ENCODE measurements at places on chromosomes 2 and 18. TPM values are rescaled to one million over a fixed set of nuclear protein-coding genes. Genes with fewer than 3 reads are reported as not detected.

DNA sequence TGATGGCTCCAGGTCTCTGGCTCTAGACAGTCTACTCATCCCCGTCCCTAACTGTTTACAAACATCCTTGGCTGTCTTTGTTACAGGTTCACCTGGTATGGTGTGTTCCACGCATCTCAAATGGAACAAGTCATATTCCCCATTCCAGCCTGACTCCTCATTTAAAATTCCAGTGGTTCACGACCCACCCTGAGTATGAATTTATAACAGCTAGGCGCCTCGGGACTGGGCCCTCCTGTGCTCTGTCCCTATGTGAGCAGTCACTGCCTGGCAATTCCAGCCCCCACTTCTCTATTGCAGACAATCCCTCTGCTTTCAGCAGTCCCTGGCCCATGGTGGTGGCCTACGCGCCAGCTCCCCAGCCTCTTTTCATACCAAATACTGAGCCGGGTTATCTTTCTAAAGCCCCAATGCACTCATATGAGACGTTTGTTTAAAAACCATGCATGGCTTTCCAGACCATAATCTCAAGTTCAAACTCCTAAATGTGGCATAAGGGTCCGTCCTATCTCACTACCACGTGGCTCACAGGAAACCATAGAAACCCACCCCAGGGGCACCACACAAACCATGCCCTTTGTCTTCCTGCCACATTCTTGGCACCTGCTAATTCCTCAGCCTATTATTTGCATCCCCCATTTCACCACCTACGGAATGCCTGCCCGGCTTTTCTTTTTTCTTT is 1.6 kb downstream of the SERPINB8 start:
- no peak for ATAC-seq

DNA sequence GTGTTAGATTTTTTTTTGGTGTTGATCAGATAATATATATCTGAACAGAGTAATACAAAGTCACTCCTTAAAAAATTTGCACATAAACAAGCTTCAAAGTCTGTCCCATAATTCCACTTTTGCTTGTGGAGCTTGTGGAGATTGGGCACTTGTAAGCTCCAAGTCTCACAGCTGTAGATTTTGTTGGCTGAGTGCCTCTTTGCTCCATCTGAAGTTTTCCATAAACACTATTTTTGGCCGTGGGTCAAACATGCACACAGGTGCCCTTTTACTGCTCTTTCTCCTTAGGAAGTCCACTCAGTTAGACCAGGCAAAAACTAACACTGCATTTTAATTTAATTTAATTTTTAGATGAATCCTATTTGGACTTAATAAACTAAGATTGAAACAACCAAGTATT is 3.6 kb upstream of the KCNJ13 start:
- no peak for ATAC-seq

DNA sequence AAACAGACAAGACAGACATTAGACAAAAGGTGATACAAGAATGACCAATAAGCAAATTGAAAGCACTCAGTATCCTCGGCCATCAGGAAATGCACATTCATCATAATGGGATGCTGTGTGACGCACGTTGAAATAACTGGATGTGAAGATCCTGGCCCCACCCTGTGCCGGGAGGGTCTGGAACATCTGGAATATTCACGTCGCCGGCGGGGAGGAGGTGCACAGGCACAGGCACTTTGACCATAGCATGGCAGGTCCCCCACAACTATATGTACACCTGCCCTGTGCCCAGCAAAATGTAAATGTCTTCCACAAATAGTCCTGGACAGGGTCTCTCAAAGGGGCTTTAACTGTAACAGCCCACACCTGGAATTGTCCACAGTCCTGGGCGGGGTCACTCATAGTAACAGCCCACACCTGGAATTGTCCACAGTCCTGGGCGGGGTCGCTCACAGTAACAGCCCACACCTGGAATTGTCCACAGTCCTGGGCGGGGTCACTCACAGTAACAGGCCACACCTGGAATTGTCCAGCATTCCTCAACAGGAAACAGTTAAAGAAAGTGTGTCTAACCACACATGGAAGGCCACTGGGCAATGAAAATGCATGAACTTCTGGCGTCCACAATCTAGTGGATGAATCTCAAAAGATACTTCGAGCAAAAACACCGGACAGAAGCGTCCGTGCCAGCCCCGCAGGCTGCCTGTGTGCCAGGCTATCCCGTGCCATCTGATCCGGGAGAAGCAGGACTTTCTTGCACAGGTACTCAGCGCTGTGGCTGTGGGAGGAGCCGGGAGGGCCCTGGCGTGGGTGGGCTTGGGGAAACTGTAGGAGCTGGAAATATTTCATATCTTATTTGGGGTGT is 113.4 kb downstream of the RTP5 start:
- no peak for ATAC-seq

GRCh38 chr18:32930695-32931301 is 158.0 kb upstream of the KLHL14 start:
- ATAC-seq: peak; percentile 34

DNA sequence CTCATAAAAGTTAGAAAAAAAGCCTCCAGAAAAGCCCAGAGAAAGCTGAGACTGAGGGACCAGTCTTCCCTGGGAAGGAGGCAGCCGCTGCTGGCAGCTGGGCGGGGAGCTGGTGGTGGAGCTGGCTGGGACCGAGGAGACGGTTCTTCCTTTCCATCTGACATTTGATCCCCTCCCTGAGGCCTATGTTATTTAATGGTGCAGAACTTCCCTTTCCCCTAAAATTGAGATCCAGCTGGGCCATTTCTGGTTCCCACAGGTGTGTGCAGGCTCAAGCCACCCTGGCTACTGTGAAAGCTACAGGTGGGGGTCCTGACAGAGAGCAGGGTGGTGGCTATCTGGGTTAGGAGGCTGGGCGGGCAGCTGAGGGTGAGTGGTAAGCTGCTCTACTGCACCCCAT is 81.5 kb upstream of the FZD7 start:
- ATAC-seq: no peak

GRCh38 chr2:120780402-120780801 is 44.7 kb downstream of the GLI2 start:
- ATAC-seq: no peak

DNA sequence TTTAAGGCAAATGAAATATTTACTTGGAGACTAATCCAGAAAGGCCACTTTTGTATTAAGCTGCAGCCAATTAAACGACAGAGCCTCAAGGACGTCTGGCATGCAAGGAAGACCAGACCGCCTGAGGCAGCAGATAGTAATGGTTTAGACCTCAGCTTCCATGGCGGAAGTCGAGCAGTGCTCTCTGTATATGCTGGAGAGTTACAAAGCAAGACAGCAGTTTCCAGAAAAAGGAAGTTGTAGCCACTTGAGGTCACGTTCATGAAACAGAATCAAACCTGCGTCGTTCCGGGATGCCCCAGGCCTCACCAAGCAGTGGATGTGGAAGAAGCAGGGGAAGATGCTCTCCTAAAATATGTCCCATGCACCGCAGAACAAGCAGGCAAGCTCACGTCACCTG is 142.0 kb downstream of the PTGR3 start:
- no peak for ATAC-seq

GRCh38 chr2:189083106-189083505 is 96.5 kb downstream of the COL5A2 start:
- no peak for ATAC-seq

GRCh38 chr2:10254373-10255188 is 48.1 kb upstream of the HPCAL1 start:
- ATAC-seq: no peak

GRCh38 chr2:229256376-229256775 is 14.7 kb downstream of the PID1 start:
- no peak for ATAC-seq

DNA sequence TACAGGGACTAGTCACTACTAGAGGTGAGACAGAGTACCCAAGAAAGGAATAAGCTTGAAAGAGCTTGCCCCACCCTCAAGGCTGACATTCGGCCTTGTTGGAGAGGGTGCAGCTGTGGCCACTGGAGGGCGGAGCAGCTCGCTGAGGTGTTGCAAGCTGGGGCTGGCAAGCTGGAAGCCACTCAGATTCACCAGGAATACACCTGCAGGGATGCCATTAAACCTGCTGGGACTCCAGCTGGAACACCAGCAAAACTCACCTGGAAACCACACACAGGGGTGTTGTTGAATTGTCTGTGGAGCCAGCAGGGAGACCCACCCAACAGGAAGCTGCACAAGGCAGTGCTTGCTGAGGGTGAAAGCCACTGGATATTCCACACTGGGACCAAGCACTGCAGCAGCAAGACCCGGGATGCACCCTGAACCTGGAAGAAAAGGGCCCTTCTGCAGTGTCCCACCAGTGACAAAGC is 26.1 kb downstream of the KCTD18 start:
- peak; percentile 56 for ATAC-seq

ZFP36L2 gene
- 57.8 TPM for total RNA-seq

GRCh38 chr2:217372794-217373193 is 512.9 kb upstream of the TNP1 start:
- no peak for ATAC-seq

- no peak for ATAC-seq
These were observed 13.1 kb downstream of the HS6ST1 start for GRCh38 chr2:128305555-128306080.

GRCh38 chr2:180706694-180707093 is 273.7 kb upstream of the UBE2E3 start:
- no peak for ATAC-seq

DNA sequence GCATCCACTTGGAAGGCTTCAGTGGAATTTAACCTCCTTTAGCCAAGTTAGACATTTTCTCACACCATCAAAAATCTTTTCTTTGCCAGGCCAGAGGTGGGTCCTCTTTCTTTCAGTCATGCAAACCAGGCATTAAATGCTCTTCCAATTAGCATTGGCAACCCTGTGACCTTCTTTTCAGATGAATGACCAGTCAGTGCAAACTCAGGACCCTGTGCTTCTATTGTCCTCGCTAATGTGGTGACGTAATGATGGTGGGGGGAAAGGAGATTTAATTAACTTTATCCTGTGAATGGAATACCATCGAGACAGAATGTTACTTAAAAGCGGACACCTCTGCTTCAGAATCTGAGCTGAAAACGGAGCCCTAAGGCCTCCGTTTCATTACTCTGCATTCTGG is 23.2 kb upstream of the STPG4 start:
- no peak for ATAC-seq

GRCh38 chr2:11659115-11659475 is 10.9 kb downstream of the NTSR2 start:
- ATAC-seq: no peak

DNA sequence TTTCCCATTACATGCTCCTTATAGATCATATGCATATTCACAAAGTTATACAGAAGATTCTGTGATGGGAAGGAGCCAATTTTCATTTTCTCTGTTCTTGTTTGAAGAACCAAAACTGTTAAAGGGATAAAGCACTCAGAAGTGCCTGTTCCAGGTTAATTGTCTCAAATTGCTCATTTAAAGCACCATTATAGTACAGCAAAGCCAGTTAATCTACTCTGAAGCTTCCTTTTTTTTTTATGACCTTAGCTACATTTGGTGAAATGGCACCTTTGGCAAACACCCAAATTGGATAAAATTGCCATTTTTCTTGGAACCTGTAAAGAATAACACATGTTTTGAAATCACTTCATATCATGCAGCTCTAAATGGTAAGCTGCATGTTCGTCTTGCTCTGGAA is 1092.3 kb downstream of the BCL11A start:
- no peak for ATAC-seq

DNA sequence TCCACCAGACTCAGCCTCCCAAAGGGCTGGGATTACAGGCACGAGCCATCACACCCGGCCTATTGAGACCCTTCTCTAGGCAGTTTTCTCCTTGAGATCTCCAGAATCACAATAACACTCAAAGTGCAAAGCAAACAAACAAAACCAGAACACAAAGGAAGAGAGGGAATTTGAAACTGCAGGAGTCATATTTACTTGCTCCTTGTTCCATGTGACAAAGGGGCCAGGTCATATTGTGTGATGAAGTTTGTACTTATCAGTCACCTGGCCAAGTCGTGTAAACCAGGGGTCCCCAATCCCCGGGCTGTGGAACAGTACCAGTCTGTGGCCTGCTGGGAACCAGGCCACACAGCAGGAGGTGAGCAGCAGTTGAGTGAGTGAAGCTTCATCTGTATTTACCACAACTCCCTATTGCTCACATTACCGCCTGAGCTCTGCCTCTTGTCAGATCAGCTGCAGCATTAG is 26.5 kb downstream of the SCYGR8 start:
- ATAC-seq: no peak

GRCh38 chr2:187136646-187137045 is 287.7 kb upstream of the ZSWIM2 start:
- no peak for ATAC-seq

IL1RN gene
- 32.8 TPM for total RNA-seq

DNA sequence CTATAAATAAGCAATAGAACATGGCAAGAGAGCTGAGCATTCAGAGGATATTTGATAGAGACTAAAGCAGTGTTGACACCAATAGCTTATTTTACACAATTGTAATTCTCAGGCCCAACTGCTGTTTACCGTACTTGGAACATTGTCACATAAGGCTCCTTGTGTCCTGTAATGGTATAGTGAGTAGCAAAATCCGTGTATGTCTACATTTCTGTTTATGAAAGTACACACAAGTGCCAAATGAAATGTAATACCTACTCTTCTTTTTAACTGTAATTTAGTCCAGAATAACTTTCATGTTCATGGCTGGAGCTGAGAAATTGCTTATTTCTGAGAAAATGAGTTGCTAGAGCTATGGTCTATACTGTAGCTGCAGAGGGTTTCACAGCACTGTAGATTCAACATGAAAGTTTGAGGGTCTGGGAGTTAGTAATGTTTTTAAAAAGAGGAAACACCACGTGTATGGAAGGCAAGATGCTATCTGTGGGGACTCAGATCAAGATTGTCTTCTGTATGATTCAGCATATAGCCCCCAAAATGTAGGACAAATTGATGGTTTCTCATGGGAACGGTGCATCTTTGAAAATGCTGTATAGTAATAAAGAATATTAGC is 110.2 kb upstream of the NOSTRIN start:
- peak; percentile 88 for ATAC-seq

Measured in activated T-helper 17 cell treated with anti-CD3 and anti-CD28 coated beads, Interleukin-2, amount 50 U/mL, for 72 hours (primary cell).